Stimulated activated CD4-positive, alpha-beta T cell treated with anti-CD3 and anti-CD28 coated beads, Interleukin-1b, Interleukin-23, amount 100 ng/mL, for 24 hours (primary cell): ENCODE measurements at places on chromosomes 7 and 10.

- no peak for DNase-seq
Measured at GRCh38 chr10:97353945-97354344, 19.4 kb upstream of the FRAT2 start.

DNA sequence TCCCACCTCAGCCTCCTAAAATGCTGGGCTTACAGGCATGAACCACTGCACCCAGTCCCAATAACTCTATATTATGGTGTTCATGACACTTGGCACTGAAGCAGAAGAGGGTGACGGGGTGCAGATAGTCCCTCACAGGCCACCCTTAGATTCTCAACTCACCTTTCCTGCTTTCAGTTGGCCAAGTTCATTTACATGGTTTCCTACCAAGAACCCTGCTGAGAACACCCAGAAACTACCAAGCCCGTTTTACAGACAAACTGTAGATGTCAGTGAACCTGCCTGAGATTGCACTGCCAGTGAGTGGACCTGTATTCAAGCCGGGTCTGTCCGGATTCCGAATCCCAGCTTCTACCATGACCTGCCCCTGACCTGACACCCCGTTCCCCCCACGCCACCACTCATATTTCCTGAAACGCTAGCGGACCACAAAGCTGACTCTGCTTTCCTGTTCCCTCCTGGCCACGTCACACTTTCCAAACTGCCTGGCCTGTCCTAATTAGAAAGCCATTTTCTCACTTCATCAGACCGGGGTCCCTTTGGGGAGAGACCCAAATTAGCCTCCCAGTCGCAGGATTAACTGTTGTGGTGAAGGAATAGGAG lies 17.3 kb downstream of the GRID2IP start:
- DNase-seq: peak; percentile 36

DNA sequence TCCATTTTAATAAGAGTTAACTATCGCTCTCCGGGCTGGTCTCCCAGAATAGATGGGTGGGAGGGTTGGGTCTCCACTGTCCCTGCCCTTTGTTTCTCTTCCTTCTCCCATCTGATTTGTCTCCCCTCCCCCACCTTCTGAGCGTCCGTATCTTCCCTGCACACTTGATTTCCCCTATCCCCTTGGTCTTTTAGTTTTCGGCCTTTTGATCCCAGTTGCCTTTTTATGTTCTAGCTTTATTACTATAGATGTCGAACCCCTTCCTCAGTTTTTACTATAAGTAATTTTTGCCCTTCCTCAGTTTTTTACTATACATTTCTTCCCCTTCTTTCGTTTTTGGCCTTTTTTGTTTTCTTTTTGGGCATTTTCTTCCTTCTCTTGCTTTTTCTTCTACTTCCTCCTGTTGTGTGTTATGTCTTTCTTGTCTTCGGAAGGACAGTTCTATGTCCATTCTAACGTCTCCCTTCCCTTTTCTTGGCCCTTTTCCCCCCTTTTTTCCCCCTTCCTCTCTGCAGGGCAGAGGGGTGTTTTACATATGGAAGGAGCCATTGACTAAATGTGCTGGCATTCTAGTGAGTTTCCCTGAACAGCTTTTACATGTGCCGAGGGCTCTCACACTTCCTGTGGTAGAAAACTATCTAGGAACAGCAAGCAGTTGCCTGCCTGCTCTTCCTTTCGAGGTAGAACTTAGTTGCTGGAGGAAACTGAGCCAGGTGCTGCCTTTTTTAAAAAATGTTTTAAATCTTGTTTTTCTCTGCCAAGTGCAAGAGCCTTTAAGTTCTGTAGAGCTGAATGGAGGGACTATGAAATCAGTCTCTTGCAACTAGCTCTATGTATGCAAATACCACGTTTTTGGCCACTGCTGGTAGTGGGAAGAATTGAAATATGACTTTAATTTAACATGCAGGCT lies 2.8 kb downstream of the TET1 start:
- DNase-seq: no peak

GRCh38 chr7:147279964-147280374 lies 1163.4 kb downstream of the CNTNAP2 start:
- no peak for DNase-seq

DNA sequence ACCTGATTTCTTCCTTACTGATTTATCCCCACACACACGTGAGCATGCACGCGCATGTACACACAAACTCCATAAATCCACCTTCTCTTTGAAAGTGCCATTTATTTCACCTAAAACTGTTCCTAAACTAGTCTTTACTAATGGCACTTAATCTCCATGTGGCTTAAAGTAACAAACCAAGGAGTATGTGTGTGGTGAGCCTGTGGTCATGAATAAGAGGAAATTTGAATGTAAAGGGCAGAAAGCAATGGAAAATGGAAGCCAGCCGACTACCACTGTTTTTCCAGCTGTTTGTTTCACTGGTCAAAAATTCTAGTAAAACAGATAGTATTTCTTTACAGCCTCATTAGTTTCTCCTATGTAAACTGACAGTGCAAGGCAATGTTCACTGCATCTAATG lies 23.8 kb downstream of the SEMA3C start:
- DNase-seq: no peak

DNA sequence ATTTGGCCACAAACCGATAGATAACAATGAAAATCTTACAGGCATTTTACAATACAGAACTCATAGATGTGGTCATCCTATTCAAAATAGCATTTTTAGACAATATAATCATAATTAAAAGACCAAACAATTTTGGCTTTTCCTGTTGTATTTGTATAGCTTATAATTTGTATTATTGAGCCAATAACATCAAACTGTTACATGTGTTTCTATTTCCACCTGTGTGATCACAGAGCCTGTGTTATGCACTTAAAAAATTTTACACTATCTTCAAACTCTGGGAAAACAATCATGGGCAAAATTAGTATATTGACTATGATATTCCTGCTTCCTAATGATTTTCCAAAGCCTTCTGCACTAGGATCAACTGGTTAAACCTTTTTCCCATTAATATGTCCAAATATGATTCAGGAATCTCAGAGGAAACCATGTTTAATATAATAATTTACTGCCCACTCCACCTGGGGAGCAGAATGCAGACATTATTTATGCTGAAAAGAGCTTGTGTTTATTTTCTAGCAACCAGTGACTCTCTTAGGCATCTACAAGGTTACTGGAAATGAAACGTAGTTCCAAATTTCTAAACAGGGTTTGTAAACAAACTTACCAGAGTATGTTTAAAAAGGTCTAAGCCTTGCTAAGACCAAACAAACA lies 1.7 kb downstream of the RHOBTB1 start:
- no peak for DNase-seq

DNA sequence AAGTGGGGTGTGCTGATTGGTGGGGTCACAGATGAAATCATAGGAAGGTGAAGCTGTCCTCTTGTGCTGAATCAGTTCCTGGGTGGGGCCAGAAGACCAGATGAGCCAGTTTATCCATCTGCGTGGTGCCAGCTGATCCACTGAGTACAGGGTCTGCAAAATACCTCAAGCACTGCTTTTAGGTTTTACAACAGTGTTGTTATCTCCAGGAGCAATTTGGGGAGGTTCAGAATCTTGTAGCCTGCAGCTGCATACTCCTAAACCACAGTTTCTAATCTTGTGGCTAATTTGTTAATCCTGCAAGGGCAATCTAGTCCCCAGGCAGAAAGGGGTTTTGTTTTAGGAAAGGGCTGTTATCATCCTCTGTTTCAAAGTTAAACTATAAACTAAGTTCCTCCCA lies 17.0 kb upstream of the IFRD1 start:
- no peak for DNase-seq

GRCh38 chr7:155375337-155376277 lies 77.9 kb downstream of the INSIG1 start:
- no peak for DNase-seq

DNA sequence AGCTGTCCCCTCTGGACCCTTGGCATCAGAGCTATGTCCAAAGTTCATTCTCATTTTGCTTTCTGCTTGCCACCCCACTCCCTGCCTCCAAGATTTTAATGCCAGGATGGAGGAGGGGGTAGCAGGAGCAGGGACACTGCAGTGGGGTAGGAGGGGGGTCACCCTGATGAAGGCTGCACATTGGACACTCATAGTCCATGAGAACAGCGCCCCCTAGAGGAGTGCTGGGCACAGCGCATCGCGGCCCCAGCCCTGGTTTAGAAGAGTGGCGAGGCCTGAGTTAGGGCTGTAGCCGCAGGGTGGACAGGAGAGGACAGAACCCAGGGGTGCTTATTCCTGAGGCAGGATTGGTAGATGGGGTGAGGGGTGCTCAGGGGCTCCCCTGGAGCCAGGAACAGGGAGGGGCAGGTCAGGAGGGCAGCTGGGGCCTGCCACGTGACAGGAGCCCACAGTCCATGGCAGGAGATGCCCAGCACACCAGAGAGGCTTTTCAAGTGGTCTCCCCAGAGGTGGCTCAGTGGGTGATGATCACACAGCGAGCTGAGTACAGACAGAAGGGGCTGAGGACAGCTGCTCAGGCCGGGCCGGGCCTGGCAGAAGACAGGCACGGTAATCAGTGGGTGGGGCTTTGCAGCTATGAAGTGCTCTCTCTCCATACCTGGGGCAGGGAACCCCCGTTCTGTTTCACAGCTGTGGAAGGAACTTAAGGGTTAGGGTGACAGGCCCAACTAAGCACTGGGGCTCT lies 71.4 kb downstream of the NEURL1 start:
- DNase-seq: peak; percentile 32

GRCh38 chr10:109432281-109432680 lies 491.0 kb downstream of the XPNPEP1 start:
- DNase-seq: no peak

DNA sequence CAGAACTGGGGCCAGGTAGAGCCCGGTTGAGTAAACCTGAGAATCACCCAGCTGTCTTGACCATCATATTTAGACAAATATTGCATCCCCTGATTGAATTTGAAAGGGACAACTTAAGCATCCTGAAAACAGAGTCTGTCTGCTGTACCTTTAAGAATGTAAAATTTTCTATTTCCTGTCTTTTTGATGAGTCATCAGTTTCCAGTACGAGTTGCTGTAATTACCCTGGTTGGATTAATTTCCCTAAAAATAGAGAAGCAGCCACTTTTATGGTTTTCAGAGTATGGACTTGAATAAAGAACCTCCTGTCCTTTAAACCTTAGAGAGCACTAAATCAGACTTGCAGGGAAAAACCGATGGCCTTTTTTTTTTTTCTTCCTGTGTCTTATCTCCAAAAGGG lies 164.6 kb upstream of the SH2B2 start:
- no peak for DNase-seq

- DNase-seq: no peak
Measured at GRCh38 chr10:36671607-36672006, 453.8 kb upstream of the ANKRD30A start.

GRCh38 chr10:99775850-99776249 lies 6.6 kb upstream of the ABCC2 start:
- DNase-seq: no peak

- no peak for DNase-seq
Measured at GRCh38 chr7:131436384-131436783, 108.7 kb downstream of the MKLN1 start.

DNA sequence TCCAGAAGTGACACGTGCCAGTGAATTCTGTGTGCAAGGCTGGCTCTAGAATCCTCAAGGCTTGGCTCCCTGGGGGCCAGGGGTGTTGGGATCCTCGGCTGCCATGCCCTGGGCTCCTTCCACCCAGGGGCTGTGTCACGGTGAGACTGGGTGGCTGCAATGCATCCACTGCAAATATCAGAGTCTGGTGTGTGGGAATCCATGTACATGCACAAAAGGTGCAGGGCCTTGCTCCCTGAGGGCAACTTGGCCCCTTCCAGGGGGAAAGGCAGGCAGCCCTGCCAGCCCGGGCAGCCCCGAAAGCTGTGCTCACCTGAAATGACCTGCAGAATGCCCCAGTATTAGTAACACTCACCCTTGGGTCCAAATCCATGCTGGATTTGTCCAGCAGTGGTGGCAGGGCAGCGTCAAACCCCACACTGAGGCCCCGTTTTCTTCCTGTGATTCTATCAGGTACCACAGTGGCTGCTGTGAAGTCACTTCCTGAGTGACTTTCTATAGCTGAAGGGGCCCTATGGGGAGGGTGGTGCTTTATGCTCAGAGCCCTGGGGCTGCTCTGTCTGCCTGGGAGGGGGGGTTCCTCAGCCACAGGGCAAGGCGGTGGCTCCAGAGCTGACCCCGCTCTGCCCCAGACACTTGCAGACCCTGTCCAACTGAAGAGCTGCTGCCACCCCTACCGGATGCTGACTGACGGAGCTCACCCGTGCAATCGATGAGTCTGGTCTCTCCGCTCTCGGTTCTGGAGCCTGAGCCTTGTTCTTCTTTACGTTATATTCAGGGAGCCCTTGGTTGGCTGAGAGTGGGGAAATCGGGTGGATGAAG lies 317.7 kb downstream of the GLRX3 start:
- no peak for DNase-seq

DNA sequence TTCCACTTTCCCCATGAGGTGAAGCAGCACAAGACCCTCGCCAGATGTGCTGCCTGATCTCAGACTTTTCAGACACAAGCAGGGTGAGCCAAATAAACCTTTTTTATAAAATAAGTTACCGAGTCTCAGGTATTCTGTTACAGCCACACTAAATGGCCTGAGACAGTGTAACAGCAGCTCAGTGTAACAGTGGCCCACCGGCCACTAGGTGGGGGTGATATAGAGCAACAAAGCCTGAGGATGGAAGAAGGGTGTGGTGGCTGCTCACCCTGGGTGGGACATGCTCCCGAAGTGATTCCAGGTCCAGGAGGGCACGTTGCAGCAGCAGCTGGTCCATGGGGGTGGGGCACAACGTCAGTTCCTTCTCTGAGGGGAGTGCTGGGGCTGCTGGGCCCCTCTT lies 44.6 kb downstream of the BMS1 start:
- no peak for DNase-seq

DNA sequence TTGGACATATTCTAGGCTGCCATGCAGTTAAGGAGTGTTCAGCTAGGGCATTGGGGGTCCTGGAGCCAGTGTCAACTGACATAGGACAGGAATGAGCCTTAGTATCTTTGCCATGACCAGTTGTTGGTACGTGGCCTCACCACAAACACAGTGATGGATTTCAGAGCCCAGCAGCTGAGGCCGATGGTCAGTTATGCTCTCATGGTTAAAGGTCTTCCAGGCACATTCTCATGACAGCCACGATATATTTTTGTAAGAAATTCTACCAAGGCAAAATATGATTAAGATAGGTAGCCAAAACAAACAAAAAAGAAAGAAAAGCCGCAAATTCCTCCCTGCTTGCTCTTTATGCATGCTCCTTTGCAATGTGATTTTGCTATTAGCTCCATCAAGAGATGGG lies 47.8 kb downstream of the CDHR3 start:
- no peak for DNase-seq

DNA sequence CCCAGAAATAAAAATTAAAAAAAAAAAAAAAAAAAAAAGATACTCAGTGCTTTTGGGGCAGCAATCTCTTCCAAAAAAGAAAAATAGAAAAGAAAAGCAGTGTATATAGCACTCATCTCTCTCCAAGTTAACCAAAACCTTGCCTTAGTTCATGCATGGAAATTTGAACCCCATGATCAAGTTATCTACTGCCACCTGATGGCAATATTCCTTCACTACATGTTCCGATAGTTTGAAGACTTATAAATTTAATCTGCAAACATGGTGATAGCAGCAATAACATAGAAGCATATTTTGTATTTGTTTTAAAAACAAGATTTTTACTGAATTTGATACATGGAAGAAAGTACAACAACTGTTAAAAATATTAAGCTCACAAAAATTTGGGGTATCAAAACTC lies 48.6 kb upstream of the SLIT1 start:
- no peak for DNase-seq
